SHP77 (cell line): ENCODE measurements at places on chromosomes 3 and 15.

DNA sequence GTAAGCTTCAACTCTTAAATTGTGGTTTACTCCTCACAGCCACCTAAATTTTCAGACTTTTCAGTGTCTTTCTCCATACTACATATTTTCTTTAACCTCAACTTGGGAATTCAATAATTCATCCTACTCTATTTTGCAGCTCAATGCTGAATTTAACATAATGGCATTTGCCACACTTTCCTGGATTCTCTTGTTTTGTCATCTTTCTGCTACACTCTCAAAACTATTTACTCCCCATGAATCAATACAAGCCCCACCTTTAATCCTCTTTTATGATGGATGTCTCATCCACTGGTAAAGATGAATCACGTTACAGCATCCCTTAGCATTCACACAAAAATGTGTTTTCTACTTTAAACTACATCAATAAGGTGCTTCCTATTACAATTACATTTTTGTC is 19.6 kb upstream of the CHMP2B start:
- DNase-seq, result no peak

DNA sequence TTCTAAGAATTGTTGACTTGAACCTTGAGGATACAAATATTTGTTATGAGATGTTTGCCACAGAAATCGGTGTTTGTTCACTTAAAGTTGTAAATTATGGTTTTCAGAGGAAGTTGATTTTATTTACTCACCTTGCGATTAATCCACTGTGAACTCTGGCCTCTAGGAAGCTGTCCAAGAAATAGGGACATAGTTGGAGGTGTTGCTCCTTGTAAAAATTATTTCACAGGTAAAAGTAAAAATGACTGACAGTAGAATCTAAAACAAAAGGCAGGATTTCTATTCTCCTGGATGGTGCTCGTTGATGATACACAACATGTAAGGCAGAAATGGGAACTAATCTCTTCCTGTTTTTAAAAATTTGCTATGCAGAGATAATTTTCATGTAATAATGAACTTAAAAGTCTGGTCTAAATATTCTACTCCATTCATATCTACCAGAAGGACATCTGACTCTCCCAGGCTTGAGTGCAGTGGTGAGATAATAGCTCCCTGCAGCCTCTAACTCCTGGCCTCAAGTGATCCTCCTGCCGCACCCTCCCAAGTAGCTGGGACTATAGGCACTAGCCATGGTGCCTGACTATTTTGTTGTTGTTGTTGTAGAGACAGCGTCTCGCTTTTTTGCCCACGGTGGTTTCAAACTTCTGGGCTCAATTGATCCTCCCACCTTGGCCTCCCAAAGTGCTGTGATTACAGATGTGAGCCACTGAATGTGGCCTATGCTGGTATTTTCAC is 17.1 kb upstream of the LZTFL1 start:
- no peak for DNase-seq

GRCh38 chr3:173957646-173958045 is 560.1 kb downstream of the NLGN1 start:
- no peak for DNase-seq

- no peak for DNase-seq
Measured at GRCh38 chr15:65883571-65883970, 14.3 kb downstream of the RAB11A start.

- DNase-seq, result no peak
Measured at GRCh38 chr3:18499301-18499700, 74.2 kb upstream of the SATB1 start.

DNA sequence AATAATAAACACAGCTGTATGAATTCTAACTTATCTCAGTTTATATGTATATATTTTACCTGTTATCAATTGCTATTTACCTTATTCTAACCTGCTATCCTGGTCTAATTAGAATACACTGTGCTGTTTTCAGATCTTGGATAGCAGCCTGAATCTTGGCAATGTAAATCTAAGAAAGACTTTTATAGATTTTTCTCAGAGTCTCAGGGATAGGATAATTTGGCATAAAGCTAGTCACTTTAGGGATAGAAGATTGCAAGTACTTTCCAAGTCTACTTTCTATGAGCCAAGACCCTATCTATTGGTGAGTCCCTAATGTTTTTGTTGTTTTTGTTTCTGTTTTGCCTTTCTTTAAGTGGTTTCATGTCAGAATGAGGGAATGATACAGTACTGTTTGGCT is 695.7 kb downstream of the NAALADL2 start:
- no peak for DNase-seq

GRCh38 chr3:190526787-190527762 is 13.2 kb downstream of the IL1RAP start:
- DNase-seq, result no peak

DNA sequence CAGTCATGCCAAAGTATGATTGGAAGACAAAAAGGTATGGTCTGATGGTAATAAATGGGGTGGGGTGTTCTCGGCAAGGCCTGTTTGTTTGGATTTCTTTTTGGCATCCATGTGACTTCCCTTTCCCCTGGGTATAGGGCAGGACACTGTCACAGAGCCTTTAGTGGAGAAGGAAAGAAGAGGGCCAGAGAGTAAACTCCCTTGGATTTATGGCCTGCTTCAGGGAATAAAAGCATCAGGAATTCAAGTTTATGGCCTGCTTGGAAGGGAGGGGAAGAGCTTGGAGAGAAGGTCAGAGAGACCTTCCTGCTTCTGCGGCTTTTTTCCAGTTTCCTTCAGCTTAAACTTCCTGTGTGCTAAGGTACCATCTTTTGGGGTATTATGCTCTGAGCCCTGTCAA is 179.4 kb upstream of the ADAMTS9 start:
- no peak for DNase-seq

GRCh38 chr3:28218071-28218916 is 23.1 kb upstream of the CMC1 start:
- no peak for DNase-seq

DNA sequence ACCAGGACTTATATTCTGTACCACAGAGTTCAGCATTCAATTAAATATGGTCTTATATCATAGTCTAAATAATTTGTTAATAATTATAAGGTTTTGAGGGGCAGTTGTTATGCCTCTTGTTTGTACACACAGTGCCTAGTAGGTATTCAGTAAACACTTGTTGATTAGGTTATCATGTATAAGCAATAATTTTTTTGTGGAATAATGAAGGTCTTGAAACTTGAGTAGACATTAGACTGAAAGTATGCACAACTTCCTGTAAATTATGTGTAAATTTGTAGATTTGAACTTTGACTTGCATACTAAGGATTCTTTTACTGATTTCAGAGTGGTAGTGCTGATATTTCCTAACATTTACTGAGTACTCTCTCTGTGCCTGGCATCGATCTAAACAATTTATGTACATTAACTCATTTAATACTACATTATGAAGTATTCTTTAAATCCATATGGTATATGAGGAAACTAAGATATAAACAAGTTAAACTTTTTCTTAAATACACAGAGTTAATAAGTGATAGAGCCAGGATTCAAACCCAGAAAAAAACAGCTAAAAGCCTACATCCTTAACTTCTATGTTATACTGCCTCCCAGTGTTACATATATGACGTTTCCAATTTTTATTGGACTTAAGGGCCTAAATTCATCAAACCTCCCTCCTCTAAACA is 65.1 kb downstream of the GLCE start:
- DNase-seq, result no peak

DNA sequence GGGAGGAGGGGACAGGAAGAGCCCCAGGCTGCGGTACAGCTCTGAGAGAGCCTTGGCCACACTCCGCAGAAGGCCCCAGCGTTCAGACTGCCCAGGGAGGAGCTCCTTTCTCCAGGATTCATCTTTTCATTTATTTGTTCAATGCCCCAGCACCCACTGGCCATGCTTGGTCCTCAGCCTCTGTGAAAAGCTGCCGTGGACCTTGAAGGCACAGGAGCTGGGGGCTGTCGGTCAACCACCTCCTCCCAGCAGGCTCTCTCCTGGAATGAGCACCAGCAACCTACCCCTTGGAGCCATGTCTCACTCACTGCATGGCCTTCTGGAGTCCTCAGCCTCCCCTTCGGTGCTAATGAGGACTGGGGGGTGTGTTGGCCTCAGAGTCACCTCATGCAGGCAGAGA is 21.6 kb upstream of the PRR23E start:
- DNase-seq, result no peak

DNA sequence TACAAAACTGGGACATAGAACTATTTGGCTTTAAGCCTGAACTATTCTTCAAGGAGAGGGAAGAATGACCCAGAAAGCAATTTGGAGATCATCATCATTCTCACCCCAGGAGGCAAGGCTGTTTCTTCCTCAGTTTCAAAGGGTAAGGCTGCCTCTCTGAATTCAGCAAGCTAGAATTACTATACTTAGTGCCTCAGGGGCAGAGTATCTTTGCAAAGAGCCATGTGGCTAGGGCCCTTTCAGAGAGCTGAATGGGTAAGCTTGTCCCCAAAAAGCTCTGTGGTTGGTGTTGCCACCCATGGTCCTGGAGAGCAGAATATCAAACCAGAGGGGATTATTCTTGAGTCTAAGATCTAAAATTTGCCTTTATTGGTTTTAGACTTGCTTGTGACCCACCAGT is 720.3 kb upstream of the ARPP21 start:
- no peak for DNase-seq

DNA sequence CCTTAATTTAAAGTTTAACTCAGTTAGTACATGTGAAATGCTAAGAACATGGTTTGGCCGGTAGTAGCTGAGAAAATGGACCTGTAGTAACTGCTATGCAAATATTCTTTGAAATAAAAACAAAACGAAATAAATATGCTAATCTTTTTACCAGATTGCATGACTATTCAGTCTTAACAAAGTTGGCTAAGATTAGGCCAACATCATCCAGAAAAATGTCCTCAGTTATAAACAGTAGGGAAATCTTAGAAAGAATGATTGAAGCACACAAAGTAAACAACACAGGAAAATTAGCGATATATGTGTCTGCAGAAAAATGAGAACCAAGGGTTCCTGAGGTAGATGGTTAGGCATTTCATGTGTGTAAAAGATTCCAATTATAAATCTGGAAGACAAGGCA is 832.1 kb downstream of the TUSC7 start:
- DNase-seq, result no peak

DNA sequence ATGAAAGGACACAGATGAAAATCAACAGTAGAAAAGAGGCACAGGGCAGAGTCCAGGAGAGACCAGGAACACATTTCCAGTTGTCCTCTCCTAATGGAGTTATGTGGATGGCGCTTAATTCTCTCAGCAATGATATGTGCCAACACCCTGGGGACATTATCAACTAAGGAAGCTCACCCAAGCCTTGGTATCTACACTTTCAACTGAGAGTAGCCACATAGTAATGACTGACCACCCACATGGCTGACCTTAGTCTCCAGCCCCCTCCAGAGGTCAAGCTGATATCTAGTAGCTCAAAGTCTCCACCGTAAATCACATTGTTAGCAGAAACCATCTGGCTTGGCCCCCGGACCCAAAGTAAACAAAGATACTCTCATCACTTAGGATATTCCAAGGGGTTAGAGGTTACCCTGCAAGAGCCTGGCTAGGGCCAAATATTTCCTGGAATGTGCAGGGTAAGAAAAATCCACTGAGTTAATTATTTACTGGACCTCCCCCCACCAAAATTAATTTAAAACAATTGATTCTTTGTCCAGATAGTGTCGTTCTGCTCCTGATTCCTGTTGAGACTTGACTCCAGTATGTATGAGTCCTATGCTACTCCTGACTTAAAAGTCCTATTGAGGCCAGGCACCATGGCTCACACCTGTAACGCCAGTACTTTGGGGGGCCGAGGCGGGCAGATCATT is 24.8 kb downstream of the GABRR3 start:
- DNase-seq, result no peak

DNA sequence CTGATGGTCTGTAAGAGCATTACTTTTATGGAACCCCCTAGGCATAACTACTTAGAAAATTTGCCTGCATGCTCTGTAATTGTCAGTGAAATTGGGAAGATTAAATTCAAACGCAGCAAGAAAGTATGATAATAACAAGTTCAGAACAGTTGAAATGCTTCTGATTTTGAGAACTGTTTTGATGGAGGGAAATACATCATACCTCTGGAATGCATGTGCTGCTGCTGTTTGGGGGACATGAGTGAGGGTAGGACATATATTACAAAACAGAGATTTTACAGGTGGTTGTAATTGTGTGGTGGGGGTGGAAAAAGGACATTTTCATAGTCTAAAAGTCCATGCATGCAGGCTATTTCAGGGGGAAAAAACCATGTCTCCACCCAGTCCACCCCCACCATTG is 135.0 kb upstream of the DPH6 start:
- no peak for DNase-seq

- no peak for DNase-seq
Measured at GRCh38 chr3:71339049-71339448, 244.5 kb downstream of the FOXP1 start.

- no peak for DNase-seq
Measured at GRCh38 chr3:177749836-177750235, 552.6 kb upstream of the TBL1XR1 start.

DNA sequence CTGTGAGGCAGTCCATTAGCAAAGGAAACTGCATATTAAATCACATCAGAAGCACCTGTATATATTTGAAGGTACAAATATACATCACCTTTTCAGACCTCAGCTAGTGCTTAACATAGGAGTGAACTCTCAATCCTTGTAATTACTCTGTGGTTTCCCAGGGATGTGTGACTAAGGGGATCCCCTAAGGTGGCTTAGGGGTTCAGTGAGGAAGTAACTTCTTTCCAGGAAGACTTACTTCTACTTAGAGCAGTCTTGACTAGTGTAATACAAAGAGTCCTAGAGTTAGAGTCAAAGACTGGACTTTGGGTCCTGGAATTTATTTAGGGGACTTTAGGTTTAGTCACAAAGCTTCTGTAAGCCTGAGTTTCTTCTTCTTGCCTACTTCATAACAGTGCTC is 8.7 kb upstream of the SUMF1 start:
- no peak for DNase-seq

- no peak for DNase-seq
Measured at GRCh38 chr3:125051715-125052581, 3.8 kb downstream of the HEG1 start.

GRCh38 chr3:111667621-111668239 is 72.6 kb upstream of the ZBED2 start:
- DNase-seq, result no peak

DNA sequence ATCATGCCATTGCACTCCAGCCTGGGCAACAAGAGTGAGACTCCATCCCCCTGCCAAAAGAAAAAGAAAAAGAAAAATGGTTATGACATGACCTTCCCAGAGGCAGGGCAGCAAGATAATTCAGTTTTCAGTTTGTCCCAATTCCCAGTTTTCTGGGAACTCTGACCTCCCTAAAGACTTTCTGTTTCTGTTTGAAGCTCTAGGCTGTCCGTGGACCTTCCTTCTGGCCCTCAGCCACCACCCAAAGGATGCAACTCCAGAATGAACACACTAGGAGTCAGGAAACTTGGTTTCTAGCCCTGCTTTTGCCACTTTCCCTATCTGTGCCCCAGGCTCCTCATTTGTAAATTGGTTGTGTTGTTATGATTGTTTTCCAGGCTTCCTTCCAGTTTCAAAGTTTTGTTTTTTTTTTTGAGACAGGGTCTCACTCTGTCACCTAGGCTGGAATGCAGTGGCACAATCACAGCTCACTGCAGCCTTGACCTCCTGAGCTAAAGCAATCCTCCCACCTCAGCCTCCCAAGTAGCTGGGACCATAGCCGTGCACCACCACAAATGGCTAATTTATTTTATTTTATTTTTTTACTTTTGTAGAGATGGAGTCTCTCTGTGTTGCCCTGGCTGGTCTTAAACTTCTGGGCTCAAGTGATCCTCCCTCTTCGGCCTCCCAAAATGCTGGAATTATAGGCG is 68.6 kb downstream of the CDC25A start:
- DNase-seq, result no peak

GRCh38 chr3:40885430-40885829 is 313.9 kb upstream of the CTNNB1 start:
- DNase-seq, result no peak
